ENCODE measurements at places on chromosomes 3 and 15.

GRCh38 chr3:28132941-28133340, 108.5 kb upstream of the CMC1 start:
- DNase-seq: peak; percentile 12

GRCh38 chr3:197417911-197418618, 119.7 kb upstream of the DLG1 start:
- no peak for DNase-seq

DNA sequence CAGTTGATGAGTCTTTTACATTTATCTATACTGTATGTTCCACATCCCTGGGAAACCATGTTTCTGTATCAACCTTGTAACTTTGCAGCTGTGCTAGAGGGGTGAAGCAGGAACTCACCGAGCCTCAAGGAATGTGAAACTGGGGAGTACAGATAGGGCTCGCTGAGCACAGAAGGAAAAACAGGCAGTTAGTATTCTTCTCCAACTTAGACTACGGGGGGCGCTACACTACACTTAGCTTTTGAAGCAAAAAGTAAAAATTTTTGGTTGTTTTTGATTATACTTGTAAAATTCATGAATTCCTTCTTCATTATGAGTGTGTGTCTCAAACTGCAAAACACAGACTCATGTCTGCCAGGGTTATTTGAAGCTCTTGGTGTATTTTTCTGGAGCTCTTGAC, 132.7 kb upstream of the RGMA start:
- DNase-seq: no peak

- DNase-seq: no peak
Measured at GRCh38 chr3:128413003-128413370, 53.7 kb downstream of the DNAJB8 start.

DNA sequence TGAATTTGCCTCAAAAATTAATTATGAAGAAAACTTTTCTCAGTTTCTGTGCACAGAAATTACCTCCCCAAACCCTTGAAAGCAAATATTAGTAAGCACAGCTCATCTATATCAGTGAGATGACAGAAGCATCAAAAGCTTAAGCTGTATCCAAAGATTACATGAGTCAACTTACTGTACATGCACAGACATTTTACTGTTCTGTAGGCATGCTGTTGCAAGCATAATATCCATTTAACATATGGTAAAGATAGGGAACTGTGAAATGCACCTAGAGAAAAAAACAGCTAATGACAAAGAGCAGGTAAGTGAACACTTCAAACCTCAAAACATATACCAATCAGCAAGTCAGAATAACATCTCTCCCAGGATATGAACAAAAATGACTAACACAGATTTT, 20.9 kb downstream of the SHOX2 start:
- no peak for DNase-seq

GRCh38 chr3:189466004-189466403, 165.2 kb upstream of the TP63 start:
- no peak for DNase-seq

GRCh38 chr15:70100474-70101341, 3.0 kb upstream of the TLE3 start:
- DNase-seq: peak; percentile 74

- no peak for DNase-seq
Measured at GRCh38 chr15:41630616-41631217, 29.5 kb upstream of the MGA start.

GRCh38 chr15:26983822-26984221, 12.8 kb downstream of the GABRG3 start:
- no peak for DNase-seq

DNA sequence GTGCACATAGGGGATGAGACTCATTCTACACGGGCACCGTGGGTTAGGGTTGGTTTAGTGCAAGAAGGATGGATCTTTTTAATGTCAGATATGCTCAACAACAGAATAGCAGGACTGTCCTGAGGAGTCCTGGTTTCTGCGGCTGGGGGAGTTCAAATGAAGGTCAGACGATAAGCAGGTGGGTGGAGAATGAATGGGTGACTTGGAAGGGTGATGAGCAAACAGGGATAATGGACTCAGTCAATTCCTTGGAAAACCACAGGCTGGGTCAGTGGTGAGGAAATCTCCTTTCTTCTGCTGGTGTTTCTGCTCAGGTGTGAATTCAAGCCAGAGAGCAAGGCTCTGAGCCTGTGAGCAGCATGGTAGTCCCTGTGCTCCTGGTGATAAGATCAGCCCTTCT, 59.9 kb downstream of the MESD start:
- no peak for DNase-seq

DNA sequence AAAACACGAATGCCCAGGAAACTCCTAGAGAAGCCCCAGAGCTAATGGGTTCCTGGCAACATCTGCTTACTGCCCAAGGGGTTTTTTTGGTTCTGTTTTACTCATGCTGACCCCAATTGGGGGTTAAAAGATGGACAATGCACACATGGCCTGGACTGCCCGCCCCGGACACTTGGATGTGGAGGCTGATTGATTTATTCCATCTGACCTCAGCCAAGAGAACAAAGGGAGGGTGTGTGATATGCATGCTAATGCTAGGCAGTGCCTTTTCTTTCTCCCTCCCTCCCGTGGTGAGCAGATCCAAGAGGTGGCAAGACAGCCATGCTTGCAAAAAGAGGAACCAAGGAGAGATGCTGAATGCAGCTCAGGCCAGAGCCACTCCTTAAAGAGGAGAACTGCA, 3.3 kb upstream of the LRTM1 start:
- DNase-seq: no peak

- DNase-seq: no peak
Measured at GRCh38 chr3:38565339-38566214, 69.4 kb downstream of the EXOG start.

DNA sequence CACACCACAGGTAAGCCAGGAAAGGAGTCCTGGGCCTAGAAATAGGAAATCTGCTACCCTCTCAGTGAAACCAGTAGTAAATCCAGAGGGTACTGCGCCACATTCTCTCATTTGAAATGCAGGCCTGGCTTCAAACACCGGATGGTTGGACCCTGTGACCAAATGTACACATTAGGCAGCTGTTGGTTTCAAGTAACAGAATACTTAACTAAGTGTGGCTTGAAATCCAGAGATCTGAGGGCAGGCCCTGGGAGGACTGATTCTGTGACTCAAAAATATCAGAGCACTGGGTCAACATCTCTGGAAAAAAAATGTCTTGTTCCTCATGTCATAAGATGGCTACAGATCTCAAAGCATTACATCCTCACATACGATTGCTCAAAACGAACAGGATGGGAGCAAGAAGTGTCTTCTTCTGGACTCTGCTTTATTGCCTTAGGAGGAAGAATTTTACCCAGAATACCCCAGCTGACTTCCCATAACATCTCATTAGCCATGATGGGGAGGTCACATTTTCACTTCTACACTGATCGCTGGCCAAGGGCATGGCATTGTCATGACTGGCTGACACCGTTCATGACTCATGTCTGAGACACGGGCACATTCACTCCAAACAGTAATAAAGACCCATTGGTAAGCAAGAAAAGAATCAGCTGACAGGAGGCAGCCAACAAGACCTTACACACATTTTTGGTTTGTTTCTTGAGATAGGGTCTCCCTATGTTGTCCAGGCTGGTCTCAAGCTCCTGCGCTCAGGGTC, 166.0 kb downstream of the ARRDC4 start:
- no peak for DNase-seq

GRCh38 chr3:122461806-122462205, 45.9 kb upstream of the WDR5B start:
- DNase-seq: no peak

GRCh38 chr3:189813647-189814240, 182.6 kb downstream of the TP63 start:
- DNase-seq: no peak

GRCh38 chr3:117661818-117662095, 952.2 kb downstream of the TUSC7 start:
- no peak for DNase-seq

- DNase-seq: no peak
Measured at GRCh38 chr15:70533931-70534742, 229.2 kb downstream of the UACA start.

DNA sequence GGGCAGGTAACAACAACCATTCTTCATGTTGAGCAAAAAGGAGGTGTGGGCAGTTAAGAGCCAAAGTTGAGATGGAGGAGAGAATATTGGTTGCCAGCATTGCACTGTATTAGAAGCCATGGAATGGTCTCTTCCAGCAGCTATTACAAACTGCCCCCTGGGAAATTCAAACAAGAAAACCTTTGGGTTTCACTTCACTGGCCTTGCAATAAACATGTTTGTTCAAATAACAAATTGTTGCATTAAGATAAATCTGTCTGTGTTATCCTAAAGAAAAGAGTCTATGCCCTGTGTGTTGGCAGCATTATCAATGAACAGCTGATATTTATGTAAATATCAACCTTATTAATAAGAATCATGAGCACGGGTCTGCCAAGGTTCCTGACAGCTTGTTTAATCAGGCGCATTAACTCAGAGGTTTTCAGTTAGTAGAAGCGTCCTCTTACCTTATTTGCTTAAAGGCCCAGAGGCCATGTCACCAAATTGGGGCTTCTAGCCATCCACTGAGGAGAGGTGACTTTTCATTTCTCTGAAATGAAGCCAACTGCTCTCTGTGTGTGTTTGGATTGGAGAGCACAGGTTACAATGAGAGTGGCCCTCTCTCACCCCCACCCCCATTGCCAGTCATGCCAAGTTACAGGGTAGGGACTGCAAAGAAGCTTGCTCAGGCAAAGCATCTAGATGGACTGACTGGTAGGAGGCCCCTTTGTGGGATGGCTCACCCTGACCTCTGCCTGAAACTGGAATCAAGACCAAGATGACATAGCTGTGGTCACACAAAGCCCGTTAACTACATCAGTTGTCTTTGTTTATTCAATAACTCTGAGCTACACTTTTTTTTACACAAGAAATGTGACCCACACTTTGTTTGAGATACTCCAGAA, 10.5 kb downstream of the FILIP1L start:
- no peak for DNase-seq

- DNase-seq: no peak
Measured at GRCh38 chr15:98150536-98150935, 190.0 kb downstream of the ARRDC4 start.

DNA sequence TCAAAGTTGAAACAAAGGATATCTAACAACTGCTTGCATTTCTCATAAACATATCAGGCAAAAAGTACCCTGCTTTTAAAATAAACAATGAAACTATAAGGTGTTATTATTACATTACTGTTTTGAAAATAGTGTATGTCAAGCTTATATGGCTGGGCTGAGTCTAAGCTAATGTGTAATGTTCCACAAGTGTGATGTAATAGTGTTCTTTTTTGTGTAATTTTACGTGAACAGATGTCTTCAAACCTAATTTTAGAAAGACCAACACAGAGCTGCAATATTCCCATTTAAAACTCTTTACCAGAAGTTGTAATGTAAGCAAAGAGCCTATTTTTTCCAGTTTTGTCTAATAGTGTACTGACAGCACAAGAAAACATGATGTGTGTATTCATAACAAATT, 34.0 kb downstream of the MINDY2 start:
- no peak for DNase-seq

DNA sequence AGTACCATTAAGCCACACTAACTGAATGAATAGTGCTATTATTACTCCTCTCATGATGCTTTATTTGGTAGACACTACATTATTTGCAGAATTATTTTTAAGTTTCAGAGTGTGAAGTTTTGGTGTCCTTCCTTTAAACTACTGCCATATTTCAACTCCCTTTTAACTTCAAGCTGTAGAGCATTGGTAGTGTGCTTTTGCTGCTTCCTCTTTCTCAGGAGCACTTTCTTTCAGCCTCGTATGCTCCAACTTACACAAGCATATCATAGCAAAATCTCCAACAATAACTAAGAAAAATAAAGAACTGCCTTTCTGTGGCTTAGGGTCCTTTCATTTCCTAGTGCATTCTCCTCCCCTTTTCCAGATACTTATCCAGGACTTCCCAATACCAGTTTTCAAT, 476.4 kb upstream of the AGTR1 start:
- no peak for DNase-seq

- DNase-seq: no peak
Measured at GRCh38 chr3:64022451-64023186, 675 bp downstream of the PSMD6 start.

DNA sequence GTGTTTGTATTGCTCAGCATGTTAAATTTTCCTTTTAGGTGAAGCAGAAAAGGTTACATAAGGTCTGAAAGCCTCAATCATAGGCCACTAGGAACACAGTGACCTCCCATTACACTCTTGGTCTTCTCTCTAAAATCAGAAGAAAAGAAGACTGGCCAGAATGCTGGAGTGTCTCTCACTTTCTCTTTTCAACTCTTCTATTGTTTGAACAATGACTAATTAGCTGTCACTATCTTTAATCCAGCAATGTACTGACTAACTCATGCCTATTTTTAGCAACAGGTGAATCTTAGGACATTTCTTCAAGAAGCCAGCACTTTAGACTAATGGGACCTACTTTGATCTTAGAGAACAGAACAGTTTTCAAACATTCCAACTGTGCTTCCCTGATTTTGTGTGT, 142.8 kb downstream of the TGFBR2 start:
- DNase-seq: no peak

DNA sequence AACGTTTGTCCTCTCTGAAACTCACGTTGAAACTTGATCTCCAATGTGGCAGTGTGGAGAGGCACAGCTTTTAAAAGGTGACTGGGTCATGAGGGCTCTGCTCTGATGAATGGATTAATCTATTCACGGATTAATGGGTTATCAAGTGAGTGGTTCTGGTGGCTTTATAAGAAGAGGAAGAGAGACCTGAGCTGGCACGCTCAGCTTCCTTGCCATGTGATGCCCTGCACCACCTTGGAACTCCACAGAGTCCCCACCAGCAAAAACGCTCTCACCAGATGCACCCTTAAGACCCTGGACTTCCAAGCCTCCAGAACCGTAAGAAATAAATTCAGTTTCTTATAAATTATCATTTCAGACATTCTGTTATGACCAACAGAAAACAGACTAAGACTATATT, 2.6 kb downstream of the PPP1R2 start:
- DNase-seq: no peak

DNA sequence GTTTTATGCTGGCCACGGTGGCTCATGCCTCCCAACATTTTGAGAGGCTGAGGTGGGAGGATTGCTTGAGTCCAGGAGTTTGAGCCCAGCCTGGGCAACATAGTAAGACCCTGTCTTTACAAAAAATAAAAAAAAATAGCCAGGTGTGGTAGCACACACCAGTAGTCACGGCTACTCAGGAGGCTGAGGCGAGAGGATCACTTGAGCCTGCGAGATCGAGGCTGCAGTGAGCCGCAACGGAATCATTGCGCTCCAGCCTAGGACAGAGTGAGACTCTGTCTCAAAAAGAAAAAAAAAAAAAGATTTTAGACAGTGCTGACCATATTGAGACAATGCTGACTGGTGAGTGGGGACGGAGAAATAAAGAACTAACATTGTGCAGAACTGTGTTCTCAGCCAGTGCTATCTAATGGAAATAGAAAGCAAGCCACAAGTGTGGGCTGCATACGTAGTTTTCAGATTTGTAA, 67.2 kb downstream of the ST6GAL1 start:
- no peak for DNase-seq

Data from umbilical cord (tissue), 2 donors.